Ovary (tissue), 10 donors: ENCODE measurements at places on chromosomes 4 and X.
A peak's percentile ranks its signal among the peaks of the same experiment; 100 is the strongest.

GRCh38 chrX:66900886-66901285 lies 262.0 kb upstream of the EDA2R start:
- DNase-seq: no peak

DNA sequence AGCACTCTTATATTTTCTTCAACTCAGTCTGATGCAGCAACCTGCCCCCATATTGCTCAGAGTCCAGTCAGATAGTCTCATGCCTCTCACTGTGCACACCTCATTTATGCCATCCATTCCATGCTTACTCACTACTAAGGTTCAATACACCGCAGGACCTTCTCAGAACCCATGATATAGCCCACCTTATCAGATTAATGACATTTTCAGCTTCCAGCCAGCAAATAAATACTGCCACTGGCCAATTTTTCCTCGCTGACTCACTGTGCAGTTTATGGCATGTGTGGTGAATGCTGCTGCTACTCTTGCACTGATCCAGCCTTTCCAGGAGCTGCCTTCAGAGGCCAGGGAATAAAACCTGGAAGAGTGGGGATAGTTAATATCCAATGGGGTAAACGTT lies 380.6 kb upstream of the SPOCK3 start:
- no peak for DNase-seq

DNA sequence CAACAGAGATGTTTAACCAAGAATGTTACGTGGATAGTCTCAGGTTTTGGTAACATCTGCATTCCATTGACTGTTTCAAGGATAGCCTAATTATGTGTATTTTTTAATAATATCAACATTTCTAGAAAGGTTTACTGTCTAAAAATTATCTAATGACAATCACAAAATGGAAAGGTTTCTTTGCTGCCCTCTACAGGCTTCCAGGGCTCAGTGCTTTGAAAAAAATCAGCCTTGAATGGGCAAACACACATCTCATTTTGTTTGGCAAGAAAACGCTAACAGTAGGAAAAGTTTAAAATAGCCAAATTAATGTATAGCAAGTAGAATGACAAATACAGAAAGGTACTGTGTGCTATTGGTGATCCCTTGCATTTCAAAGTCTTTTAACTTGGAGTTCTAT lies 223.4 kb upstream of the PRPS2 start:
- no peak for DNase-seq

GRCh38 chr4:138428611-138429010 lies 186.5 kb upstream of the SLC7A11 start:
- no peak for DNase-seq

- no peak for DNase-seq
Measured at GRCh38 chr4:67891645-67892044, 7.8 kb upstream of the TMPRSS11D start.

GRCh38 chr4:124589786-124590185 lies 122.7 kb downstream of the ANKRD50 start:
- DNase-seq: no peak

DNA sequence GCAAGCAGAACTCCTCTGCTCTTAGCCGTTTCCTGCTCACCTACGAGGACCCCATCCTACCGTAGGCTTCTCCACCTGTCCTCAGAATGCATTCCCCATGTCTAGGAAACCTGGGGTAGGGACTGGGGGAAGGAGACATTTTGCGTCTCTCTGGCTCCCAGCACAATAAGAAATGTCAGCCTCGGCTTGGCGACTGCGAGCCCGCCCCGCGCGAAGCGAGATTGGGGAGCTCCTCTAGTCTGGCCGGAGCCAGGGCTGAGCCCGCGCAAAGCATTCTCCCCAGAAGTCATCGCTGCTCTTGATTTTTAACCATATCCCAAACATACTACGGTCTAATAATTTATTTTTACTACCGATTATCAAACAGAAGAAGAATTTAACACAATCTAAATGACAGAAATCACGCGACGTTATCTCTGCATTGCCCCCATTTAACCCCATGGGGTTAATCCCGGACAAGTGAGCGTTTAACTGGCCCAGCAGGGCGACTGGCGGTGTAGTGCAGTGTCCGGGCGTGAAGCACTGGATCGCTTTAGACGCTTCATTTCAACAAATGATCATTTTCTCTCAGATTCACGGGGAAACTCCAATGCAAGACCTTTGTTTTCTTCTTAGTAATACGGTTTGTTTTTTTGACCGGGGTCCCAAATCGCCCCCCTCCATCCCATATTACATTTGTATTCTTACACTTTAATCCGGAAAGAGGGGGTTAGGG lies 8.0 kb upstream of the PITX2 start:
- DNase-seq: no peak

DNA sequence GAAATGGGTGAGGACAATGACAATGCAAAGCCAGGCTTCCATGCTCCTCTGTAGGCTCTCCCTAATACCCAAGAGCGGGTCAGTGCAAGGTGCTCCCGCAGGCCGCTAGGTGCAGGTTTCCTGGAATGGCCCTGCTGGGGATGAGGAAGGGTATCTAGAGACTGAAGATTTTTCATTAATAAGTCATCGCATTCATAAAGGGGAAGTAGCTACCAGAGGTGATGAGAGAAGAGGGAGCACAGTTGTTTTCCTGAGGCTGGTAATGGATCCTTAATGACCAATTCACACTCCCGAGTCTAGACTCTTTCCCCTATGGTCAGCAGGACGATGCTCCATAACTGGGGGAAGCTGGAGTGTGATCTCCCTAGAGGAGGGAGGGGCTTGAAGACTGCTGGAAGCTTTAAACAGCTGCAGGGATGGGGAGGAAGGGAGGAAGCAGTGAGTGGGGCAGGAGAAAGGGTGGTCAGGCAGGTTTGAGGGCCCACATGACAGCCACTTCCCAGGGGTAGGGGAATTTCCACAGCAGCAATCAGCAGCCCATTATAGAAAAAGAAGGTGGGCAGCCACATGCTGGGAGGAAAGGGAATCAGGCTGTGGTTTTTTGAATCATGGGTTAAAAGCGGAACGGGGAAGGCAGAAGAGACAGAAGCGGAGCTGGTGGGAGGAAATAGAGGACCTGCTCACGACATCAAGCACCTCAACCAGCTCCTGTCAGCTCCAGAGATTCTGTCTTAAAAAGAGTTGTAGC lies 10.2 kb upstream of the ATP6AP2 start:
- DNase-seq: no peak

GRCh38 chr4:150591406-150591805 lies 9.5 kb downstream of the MAB21L2 start:
- DNase-seq: no peak

GRCh38 chr4:176054942-176055341 lies 10.7 kb upstream of the WDR17 start:
- DNase-seq: no peak

DNA sequence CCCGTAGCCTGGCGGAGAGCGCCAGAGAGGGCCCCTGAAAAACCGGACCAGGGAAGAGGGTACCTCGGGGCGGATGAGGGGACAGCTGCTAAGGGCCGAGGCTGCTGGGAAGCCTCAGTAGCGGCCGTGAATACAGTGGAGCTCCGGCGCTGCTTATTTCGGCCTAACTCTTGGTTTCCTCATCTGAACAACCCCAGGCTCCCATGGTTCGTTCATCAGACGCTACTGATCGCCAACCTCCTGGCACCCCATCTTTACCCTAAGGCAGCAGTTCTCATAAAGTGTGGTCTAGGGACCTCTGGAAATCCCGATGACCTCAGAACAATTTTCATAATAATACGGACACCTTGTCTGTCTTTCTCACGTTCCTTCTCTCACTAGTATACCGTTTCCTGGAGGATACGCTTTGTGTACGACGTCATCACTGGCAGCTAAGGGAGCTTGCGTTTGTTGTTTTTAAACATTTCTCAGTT lies 645 bp upstream of the RAB28 start:
- no peak for DNase-seq

- DNase-seq: no peak
Measured at GRCh38 chr4:55592014-55592413, at the start of gene PDCL2. Gene PDCL2 (minus strand): TSS chr4:55592245. CDS start chr4:55592109, 136 bp downstream.

DNA sequence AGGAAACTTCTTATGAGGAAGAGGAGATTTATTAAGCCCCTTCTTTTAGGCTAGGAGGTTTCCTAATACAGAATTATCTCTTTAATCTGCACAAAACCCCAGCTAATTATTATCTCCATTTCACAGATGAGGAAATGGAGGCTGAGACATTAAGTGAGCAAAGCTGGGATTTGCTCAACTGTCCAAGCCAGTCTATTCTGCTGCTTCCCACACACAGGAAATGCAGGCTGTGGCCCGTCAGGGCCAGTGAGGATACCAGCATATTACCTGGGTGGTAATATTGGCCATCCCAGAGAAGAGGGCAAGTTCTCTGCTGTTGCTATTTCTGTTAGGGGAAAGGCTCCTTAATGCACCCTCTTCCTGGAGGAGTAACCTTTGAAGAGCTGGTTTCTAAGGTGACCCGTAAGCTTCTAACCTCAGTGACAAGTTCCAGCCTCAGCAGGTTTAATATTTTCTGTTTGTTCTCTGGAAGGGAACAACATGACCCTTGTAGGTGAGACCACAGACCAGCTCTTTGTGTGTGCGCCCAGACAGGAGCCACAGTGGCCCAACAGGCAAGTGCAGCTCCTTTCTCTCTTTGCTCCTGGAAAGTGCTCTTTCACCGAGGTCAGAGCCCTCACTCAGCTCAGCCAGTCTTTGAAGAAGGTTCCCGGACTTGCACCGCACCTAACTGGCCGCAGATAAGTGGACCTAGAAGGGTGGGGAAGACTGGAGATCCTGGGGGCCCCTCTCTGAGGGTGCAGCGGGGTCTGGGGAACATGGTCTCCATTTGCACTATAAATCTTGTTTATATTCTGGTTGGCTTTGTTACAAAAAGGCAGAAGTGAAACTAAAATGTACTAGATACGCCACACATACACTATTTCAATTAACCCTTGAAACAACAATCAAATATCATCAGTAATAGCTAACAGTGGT lies 35.5 kb downstream of the TBC1D9 start:
- DNase-seq: no peak

GRCh38 chr4:54109241-54110018 lies 9.5 kb downstream of the GSX2 start:
- DNase-seq: no peak

DNA sequence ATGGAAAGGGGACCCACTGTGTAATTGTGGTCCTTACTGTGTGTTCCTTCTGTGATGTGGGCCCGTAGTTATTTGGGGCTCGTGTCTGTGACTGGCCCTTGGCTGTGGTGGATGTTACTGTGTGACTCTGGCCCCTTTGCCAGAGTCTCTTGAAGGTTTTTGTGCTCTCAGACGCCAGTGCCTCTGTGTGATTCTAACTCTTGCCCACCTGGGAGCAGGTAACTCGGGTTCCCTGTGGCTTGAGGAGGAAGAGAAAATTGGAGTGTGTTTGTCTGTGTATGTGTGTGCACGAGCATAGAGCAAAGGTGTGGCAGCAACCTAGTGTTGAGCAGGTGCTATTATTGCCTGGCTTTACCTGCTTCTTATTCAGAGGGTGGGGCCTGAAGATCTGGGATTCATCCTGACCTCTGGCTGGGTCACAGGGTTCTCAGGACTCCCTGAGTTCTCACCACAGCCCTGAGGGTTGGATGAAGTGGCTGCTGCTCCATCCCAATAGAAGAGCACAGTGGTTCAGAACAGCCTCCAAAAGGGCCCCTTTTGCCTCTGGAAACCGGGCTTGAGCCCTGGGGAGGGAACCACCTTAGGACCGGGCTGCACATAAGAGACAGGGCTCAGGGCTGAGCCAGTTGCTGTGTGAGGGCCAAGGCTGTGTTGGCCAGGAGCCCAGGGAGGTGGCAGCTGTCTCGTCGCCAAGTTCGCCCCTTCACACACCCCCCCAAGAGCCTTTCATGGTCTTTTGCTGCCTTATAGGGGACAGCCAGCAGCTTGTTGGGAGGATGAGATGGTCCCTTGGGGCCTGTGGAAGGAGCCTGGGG lies 1.3 kb downstream of the RBM10 start:
- DNase-seq: no peak

- DNase-seq: no peak
Measured at GRCh38 chr4:108270466-108271450, 102.0 kb upstream of the LEF1 start.

DNA sequence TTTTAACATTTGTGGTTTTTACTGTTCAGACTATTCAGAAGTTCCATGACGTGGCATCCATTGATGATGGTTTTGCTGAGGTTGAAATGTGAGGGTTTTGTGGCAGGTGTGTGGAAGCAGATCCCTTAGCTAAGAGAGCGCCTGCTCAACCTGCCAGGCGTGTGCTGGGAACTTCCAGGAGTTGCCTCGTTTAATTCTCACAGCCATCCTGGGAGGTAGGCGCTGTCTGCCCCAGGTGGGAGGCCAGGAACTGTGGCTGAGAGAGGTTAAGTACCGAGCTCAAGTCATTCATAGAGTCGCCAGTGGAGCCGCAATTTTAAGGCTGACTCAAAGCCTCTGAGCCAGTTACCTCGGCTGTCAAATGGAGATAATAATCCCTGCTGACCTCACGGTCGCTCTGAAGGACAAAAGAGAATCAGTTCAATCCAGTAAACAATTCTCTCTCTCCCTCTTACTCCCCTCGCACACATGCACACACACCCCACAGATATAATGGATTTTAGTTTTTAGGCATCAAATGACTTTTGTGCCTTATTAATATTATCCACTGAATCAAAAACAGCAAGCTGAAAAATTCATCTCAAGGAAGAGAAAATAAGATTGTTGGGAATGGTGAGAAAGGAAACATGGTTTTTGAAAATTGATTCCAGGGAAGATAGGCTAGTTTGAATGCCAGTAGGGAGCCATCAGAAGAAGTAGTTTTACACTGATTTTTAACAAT lies 171.3 kb downstream of the PTTG2 start:
- no peak for DNase-seq

DNA sequence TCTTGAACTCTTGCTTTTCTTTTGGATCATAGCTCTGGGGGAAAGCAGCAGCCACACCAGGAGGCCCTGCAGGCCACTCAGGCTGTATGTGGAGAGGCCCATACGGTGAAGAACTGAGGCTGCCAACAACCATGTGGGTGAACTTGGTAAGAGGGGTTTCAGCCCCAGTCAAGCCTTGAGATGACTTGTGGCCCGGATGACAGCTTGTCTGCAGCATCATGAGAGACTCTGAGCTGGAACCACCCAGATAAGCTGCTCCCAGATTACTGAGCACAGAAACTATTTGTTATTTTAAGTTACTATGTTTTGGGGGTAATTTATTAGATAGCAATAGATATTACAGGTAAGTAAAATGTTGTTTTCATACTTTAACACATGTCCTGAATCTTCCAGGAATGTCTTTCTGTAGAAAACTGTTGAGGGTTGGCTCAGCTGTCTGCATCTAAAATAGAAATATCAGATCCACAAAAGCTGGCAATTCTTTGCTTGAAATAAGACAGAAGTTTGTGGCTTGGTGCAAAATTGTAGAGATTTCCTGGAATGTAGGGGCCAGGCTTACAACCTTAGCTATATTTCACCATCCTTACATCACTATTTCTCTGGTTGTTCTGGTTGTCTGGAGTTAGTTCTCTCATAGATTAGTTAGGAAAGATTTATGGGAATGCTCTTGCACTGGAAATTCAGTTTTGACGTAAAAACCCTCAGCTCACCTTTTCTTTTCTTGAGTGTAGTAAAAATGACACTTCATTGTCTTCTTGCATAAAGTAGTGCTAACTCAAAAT lies 272.1 kb downstream of the RAPGEF2 start:
- no peak for DNase-seq

- peak; percentile 3 for DNase-seq
Measured at GRCh38 chr4:8768357-8768999, 103.2 kb downstream of the HMX1 start.
